CD4-positive, alpha-beta T cell treated with Interferon alpha-2 for 1 hour (primary cell): ENCODE measurements at places on chromosomes 1 and 21.

DNA sequence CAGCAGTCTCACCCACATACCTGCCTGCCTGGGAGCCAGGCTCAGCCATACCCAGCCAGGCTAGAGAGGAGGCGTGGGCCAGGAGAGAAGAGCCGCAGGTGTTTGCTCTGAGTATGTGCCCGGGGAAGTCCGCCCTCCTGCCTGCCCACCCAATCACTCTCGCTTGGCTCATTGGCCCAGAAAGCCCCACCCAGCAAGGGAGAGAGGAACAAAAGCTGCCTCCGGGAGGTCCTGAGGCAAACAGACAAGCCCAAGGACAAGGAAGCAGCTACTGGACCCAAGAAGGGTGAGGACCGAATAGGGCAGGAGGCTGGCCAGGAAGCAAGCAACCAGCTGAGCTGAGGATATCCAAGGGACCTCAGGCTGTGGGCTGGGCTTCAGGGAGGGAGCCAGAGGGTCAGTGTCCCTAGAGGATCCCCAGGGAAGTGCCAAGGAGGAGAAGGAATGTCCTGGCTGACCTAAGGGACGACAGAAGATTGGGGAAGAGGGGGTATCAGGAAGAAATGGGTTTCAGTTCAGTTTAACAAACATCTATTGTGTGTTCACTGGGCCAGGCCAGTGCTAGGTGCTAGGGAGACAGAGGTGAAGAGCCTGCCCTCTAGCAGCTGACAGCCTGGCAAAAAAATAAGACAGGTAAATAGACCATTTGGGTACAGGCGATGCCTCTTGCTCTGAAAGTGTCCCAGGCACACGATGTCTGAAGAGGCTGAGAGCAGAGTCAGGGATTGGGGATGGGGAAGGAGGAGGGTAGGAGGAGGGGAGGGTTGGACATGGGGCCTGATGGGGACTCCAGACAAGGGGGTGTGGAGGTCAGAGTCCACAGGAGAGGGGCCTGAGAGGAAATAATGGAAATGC, at the start of gene GJB4:
Gene GJB4 (plus strand): TSS at position 238 of the 855 bp plus-strand sequence. CDS start 1,515 bp downstream, outside the sequence.
- DNase-seq, result no peak

GRCh38 chr1:16275591-16275990, 38.6 kb upstream of the CPLANE2 start:
- DNase-seq, result no peak

GRCh38 chr1:173052681-173053196, 2.0 kb upstream of the TNFSF18 start:
- DNase-seq, result no peak

GRCh38 chr1:8712413-8713231, 104.8 kb downstream of the RERE start:
- DNase-seq, result peak; percentile 25

DNA sequence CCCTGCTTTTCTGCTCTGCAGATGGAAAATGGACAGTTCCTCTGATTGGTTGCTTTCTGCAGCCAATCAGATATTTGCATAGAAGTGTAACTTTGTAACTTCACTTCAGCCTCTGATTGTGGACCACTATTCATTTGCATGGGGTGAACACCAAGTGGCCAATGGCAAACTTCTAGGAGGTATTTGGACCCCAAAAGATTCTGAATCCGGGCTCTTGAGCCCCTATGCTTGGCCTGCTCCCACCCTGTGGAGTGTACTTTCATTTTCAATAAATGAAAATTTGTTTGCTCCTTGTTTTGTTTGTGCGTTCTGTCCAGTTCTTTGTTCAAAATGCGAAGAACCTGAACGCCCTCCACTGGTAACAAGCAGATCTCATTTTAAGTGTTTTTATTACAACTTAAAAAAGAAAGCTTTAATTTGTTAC, 6.4 kb upstream of the GSTM4 start:
- no peak for DNase-seq

DNA sequence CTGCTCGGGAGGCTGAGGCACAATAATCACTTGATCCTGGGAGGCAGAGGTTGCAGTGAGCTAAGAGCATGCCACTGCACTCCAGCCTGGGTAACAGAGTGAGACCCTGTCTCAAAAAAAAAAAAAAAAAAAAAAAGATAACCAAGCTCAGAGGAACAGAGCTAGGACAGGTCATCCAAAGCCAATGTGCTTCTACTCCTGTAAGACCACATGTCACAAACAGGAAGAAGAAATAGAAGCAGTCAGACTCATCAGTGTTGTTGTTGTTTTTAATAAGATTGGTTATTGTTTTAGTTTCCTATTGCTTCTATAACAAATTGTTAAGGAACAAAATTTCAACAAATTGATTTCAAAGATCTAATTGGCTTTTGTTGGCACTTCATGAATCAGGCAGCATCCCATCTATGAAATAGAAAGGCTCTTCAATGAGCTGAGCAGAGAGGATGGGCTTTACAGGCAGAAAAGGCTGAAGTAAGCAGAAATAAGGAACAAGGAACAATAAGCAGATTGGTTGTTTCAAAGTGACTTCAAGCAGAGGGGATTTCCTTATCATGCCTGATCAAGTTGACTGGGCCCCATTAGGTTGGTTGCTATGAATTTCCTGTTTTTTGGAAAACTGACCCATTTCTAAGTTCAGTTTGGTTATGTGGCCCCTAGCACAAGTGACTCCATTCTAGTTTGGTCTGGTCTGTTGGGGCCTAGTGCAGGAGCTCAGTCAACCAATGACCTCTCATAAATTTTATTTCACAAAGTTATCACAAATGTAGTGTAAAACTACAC, 6.0 kb upstream of the AKNAD1 start:
- DNase-seq, result no peak

DNA sequence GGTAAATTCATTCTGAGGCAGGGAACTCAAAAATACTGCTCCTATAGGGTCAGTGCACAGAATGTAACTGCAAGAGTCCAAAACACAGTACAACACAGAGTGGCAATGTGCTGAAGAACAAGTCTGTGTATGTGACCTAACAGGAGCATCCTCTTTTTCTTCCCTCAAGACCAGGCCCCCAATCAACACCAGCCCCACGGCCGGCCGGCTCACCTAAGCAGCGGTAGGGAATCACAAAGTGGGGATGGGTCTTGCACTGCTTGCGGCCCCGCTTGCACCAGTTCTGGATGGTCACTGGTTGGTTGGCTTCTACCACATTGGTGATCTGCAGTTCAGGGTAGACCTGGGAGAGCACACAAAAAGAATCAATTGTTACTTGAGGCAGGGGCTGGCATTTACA, 80.8 kb downstream of the APP start:
- no peak for DNase-seq

- no peak for DNase-seq
Observed at GRCh38 chr1:235709018-235709417, 59.4 kb upstream of the GNG4 start.

GRCh38 chr1:166889776-166890175, 13.7 kb upstream of the TADA1 start:
- no peak for DNase-seq

GRCh38 chr1:185166106-185166505, 9.1 kb downstream of the SWT1 start:
- DNase-seq, result no peak

- DNase-seq, result no peak
Observed at GRCh38 chr1:85460555-85461088, 4.3 kb downstream of the DDAH1 start.
